Activated gamma-delta T cell treated with Interleukin-2 at 50 U/mL for 16 hours (primary cell): ENCODE measurements at places on chromosomes 13 and 19.

GRCh38 chr19:34310494-34310981 lies 54.5 kb upstream of the GPI start:
- DNase-seq: no peak

- DNase-seq: no peak
These were observed 306.8 kb downstream of the RFC3 start for GRCh38 chr13:34124666-34125306.

GRCh38 chr19:39196860-39197562 lies at the start of gene NCCRP1:
Gene NCCRP1 (plus strand): TSS chr19:39196964. CDS start chr19:39196983, 19 bp downstream.
- DNase-seq: no peak

DNA sequence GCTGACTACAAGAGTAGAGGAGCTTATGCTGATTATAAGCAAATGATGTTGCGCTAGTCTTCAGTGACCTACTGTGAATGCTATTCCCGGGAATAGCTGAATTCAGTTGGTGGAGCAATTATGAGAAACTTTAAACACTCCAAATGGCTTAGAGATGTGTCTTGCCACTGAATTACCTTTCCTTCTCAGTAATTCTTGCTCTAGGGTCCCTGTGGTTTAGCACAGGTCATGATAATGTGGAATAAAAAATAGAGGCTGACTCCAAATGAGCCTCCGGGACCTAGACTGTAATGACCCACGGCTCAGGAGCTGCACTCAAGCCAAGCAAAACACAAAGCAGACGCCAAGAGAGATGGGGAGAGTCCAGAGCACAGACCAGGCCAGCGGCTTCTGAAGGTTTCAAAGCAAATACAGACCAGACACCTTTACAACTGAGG lies 124.7 kb downstream of the RGCC start:
- DNase-seq: no peak

GRCh38 chr13:45368005-45368404 lies 27.0 kb upstream of the TPT1 start:
- no peak for DNase-seq

- DNase-seq: no peak
These were observed 273.0 kb downstream of the SHISA2 start for GRCh38 chr13:25778808-25779305.

DNA sequence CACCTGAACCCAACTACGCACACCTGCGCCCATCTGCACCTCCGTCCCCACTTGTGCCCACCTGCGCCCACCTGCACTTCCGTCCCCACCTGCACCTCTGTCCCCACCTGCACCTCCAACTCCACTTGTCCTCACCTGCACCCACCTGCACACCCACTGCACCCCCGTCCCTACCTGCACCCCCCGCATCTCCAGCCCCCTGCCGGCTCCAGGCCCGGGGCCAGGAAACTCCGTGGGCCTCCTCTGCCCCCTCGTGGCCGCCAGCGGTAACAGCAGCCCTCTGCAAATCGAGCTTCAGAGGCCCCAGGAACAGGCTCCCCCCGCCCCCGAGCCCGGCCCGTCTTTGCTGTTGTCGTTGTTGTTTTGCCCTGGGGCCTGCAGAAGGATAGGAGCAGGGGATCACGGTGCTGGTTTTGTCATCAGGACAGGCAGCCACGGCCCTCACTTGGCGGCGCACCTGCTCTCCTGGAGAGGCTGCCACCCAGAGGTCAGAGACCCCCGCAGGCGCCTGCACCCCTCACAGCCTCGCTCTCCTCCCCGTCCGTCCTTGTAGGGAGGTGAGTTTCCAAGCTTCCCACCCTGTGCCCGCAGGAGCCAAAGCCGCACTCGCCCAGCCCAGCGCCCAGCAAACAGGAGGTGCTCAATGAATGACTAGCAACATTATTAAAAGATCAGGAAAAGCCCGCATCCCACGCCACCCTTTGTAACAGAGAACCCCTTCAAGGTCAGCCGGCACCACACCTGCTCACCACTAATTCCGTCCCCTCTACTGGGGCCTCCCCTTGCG lies 65.4 kb downstream of the GNG7 start:
- DNase-seq: peak; percentile 70

DNA sequence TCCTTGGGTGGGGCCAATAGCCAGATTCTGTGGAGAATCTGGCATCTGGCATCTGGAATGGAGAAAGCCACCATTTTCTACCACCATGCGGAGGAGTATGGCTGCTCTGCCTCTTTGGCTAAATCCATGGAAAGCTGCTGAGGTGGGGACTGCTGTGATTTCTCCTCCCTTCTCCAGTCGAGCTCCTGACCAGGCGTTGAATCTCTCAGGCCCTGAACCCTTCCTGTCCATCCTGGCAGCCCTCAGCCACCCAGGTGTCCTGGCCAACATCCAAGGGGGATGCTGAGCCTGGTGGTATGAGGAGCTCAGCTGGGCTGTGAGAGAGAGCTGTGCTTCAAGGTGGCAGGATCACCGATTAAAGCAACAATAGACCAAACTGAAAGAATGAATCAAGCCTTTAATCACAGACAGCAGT lies 17.4 kb upstream of the SIGLEC6 start:
- no peak for DNase-seq

DNA sequence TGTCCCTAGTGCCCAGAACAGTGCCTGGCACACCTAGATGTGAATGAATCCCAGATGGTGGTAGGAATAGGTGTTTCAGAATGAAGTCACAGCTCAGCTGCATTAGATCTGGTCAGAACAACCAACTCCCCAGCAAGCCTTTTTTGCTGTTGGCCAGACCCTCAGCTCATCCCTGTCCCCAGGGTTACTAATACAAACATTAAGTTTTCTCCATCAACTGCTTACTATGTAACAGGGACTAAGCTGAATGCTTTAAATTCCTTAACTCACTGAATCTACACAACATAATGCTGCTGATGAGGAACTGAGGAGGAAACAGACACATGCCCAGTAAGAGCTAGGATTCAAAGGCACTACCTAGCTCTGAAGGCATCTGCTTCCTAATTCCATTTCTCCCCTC lies 18.8 kb downstream of the SMG9 start:
- no peak for DNase-seq

DNA sequence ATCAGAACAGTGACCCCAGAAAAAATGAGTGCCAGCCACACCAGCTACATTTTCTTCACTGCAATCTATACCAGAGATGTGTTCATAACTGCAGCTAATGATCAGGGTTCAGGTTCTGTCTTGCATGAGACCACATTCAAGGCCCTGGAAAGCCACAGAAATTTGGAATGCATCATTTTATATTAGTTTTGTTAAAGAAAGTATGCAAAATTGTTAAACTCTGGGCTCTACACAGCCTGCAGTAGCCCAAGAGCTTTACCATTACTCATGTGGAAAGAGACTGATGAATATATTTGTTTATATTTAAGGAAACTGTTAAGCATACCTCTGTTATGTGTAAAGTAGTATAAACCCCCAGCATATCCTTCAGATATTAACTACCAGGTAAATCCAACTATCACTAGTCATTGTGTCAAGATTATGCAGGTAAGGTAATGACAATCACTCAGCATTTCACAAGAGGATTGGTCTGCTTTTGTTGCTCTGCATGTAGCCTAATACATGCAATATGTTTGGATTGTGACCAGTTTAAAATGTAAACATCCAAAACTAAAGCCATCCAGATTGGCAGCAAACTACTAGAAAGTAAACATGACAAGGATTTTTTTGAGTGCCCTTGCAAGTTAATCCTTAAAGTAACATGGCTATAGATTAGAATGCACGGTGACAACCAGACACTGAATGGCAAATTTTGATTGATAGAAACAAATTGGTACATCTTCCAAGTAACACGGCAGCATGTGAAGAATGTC lies 429.1 kb upstream of the ARGLU1 start:
- no peak for DNase-seq

- DNase-seq: no peak
These were observed 19.2 kb downstream of the C13orf42 start for GRCh38 chr13:51091839-51092238.

GRCh38 chr19:10826231-10826630 lies 9.8 kb downstream of the TMED1 start:
- DNase-seq: no peak

GRCh38 chr19:55640043-55640576 lies 692 bp upstream of the ZNF580 start:
- DNase-seq: peak; percentile 65

DNA sequence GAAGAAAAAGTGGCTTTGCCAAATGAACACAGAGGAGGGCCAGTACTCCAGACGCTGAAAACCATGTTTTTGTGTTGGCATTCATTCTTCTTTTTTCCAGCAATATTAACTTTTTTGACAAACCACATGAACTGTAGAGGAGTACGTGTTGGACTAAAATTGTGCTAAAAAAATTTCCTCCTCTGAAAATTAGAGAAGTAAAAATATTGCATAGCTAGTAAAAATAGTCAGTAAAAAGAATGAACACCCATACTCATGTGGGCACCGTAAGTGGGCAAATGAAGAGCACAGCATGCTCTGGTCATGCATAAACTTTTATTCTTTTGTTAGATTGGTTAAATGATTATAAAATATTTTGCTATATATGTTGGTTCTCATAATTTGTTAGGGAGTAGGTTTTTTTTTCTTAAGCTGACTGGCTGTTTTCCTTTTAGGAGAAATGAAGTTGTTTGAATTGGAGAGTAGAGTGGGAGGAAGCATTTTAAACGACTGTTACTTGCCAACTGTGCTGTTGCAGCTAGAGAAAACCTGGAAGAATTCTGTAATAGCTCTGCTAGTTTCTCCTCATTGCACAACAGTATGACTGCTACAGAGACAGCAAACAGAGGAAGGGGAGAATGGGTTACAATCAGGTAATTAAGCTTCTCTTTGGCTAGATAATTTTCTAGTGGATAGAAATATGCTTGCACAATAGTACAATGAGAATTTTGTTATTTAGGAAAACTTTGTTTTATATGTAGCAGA lies 222.4 kb downstream of the KCTD12 start:
- no peak for DNase-seq

GRCh38 chr19:49956115-49956495 lies 4.9 kb downstream of the SIGLEC11 start:
- DNase-seq: no peak

GRCh38 chr13:113090415-113090770 lies 15.2 kb upstream of the F7 start:
- DNase-seq: no peak

DNA sequence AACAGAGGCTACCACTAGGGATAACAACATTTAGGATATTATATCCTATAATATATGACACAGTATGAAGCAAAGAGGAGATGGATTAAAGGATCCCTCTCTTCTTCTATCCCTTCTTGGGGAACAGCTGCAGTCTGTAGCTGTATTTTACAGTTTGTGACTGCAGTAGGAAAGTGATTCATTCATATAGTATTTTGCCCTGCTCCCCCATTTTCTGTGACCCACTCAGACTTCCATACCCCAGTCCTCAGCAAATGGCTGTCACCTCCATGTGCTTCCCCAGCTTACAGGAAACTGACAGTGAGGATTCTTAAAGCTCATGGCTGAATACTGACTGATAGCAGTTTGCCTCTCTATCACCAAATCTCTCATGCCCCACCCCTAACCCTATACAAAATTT lies 27.5 kb downstream of the MICU2 start:
- no peak for DNase-seq

- no peak for DNase-seq
These were observed 973.7 kb downstream of the UQCRFS1 start for GRCh38 chr19:28239270-28239669.

GRCh38 chr19:40829205-40829604 lies 21.0 kb downstream of the CYP2A6 start:
- DNase-seq: no peak

- DNase-seq: no peak
These were observed 36.2 kb upstream of the LRCH1 start for GRCh38 chr13:46516599-46517338.

GRCh38 chr13:23868521-23868920 lies 20.7 kb downstream of the MIPEP start:
- DNase-seq: no peak

DNA sequence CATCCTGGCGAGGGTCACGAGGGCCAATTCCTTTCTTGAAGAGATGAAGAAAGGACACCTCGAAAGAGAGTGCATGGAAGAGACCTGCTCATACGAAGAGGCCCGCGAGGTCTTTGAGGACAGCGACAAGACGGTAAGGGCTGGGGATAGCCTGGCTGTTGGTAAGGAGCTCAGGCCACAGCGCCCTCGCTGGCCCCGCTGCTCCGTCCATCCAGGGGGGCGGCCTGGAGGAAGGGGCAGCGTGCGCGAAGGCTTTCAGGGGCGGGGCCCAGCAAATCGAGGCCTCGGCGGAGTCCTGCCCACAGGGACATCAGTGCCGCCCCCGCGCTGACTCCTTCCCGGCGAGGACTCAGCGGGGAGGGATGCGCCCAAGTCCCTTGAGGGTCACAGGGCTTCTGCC lies 6.9 kb downstream of the F10 start:
- no peak for DNase-seq

GRCh38 chr13:84737661-84738060 lies 855.4 kb upstream of the SLITRK1 start:
- no peak for DNase-seq

GRCh38 chr13:94459116-94459515 lies 20.4 kb downstream of the DCT start:
- DNase-seq: no peak

DNA sequence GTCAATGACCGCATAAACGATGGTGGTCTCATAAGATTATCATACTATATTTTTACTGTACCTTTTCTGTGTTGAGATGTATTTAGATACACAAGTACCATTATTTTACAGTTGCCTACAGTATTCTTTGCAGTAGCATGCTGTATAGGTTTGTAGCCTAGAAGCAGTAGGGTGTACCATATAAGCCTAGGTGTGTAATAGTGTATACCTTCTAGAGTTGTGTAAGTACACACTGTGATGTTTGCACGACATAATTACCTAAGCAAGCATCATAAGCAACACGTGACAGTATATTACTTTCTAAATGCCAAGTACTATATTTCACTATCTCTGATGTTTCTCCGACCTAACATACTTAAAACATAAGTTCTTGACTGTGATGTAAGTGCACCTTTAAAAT lies 2.7 kb downstream of the LPAR6 start:
- no peak for DNase-seq

GRCh38 chr19:50815439-50815838 lies 8.1 kb downstream of the KLK1 start:
- no peak for DNase-seq

DNA sequence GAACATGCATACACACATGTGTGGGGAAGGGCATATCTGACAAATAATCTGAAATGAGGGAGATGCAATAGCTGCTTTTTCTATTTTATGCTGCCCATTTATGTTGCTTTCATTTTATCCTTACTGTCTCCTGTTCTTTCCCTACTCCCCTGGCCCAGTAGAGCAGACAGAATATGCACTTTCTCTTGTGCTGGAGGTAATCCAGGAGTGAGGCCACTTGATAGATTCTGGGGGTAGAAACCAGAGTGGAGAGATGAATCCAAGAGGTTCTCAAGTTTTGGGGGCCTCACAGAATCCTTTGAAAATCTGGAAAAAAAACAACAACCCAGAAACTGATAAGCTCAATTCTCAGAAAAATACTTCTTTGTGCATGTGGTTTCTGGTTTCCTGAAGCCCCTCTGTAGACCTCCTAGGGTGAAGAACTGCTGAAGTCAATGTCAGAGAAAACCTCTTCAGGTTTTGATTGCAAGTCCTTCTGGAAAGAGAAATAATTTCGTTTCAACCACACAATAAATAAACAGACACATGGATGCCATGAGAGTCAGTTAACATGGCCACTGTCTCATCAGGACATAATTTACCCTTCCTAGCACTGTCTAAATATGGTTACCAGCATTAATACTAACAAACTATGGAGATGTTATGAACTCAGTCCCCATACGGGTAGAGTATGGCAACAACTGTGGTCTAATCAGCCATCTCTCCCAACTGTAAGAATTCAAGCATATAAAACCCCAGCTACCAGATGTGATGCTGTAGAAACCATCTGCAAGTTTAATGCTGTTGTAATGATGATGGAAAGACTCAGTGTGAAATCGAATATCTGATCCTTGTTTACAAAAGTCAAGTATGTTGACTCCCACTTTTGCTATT lies 355.6 kb downstream of the SLC7A1 start:
- no peak for DNase-seq

- no peak for DNase-seq
These were observed 13.0 kb downstream of the LRP3 start for GRCh38 chr19:33207040-33207620.
